ENCODE measurements at places on chromosomes 13 and 19.

GRCh38 chr13:74324338-74324737, 190.1 kb upstream of the KLF12 start:
- DNase-seq: no peak

- DNase-seq: no peak
Observed at GRCh38 chr13:106155411-106155810, 380.1 kb downstream of the EFNB2 start.

DNA sequence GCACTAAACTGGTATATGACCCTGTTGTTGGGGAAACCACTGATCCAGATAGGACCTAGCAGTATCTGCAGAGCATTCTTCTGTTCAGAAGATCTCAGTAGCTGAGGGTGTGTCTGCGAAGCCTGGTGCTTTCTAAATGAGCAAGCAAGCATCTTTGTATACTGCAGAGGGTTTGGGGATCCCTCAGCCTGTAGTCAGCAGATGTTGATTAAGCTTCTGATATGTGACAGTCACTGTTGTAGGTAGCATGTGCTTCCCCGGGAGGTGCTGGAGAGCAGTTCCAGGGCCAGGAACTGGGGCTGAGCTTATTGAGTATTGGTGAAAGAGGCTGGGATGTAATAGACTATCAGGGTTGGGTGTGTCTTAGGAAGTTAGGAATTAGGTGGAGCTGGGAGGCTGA, 1.5 kb downstream of the SCAF1 start:
- no peak for DNase-seq

DNA sequence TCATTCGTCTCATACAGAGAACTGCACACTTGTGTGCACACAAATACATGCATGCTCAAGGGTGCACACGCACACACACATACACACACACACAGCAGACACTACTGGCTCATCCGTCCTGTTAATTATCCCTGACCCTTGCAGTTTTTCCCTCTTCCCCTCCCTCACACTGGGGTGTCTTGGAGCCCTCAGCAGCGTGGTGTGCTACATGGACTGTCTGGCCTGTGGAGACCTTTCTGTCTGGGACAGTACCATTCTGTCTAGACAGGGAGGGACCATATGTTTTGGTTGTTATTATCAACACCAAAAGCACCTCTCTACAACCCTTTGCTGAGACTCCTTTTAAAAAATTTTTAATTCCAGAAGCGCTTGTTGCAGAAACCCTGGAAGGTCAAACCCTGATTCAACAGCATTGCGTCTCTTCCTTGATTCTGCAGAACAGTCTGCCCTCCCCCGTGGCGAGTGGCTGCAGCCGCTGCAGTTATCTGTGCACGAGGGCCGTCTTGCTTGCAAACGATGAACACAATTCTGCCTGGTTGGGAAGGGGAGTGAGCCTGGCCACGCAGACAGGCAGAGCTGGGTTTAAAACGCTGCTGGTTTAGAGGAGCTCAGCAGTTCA, 374.0 kb downstream of the IRS2 start:
- peak; percentile 44 for DNase-seq

DNA sequence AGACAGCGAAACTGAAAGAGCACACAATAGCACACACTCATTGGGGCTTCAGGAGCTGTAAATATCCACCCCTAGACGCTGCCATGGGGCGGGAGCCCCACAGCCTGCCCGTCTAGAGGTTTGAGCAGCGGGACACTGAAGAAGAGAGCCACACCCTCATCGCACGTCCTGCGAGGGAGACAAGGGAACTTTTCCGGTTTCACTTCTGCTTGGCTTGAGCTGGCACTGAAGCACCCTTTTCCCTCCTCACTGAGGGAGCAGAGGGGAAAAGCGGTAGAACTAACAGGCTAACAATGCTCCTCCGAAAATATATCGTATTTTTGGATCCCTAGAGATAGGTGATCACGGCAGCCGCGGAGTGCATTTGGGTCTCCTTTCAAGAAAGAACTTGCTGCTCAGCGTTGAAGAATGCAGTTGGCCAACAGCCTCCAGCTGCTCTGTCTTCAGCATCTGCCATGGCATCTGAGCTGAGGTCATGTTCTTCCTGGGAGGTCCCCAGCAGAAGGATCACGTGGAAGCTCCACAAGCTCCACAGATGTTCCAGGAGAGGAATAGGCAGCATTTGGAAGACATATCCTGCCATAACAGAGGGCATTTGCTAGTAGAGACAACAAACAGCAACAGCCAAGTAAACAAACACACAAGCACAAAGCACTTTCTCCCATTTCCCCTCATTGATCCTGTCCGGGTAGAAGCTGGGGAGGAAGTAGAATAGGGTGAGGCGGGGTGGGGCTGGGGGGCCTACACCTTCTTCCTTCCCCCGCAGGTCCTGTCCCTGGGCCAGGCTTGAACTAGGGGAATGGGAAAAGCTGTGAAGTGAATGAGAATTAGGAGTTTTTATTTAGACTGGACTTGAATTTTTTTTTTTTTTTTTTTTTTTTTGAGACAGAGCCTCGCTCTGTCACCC, 44.8 kb upstream of the ALOX5AP start:
- DNase-seq: peak; percentile 83

GRCh38 chr13:23778002-23778652, 111.1 kb downstream of the MIPEP start:
- peak; percentile 73 for DNase-seq
